ENCODE measurements at places on chromosomes 11 and 22.

DNA sequence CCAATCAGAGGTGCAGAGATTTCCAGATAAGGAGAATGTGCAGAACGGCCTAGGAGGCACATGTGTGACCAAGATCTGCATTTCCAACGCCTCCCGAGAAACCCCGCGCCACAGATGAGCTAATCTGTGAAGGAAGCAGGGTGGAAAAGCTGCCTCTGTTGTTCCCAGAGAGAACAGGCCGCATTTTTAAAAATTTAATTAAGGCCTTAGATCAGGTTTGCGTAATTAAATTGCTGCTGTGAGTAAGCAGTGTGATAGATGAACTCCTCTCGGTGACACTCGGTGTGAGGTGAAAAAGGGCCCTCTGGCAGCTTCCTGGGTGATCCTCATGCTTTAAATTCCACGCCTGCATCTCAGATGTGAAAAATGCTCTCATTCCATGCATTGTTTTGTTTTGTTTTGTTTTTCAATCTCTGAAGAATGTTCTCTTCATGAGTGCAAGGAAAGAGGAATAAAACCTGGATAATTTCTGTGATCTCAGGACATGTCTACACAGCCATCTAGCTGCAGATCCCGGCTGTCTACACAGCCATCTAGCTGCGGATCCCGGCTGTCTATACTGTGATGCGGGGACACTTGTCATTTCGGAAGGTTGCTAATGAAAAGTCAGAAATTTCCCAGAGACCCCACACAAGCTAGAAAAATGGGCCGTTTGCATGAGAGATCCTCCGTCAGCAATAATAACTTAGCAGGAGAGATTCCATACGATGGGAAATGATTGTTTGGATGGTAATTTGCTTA lies 1398.9 kb downstream of the BRD1 start:
- peak; percentile 88 for DNase-seq

- DNase-seq = peak; percentile 80
Measured at GRCh38 chr22:42353883-42354727, 78.1 kb downstream of the NFAM1 start.

DNA sequence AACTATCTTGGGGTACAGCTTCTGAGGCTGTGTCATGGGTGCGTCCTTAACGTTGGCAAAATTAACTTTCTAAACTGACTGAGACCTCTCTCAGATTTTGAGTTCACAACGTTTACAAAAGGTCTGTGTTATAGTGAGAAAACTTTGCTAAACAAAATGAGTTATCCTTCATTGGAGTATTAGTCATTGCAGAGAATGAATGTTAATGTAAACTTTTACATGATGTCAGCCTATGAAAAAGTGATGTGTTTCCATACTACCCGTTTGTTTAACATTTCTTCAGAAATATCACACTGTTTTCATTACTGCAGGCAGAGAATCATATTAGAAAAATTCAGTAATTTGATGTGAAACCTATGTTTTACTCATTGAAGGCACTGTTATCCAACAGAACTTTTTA lies 32.1 kb downstream of the HSD17B12 start:
- peak; percentile 54 for DNase-seq

GRCh38 chr11:6452219-6452618 lies 11.4 kb upstream of the HPX start:
- DNase-seq = peak; percentile 33

- DNase-seq = no peak
Measured at GRCh38 chr22:19932367-19933206, 9.0 kb upstream of the COMT start.

GRCh38 chr11:64245401-64245796 lies 1.3 kb downstream of the PPP1R14B start:
- DNase-seq = no peak

- peak; percentile 49 for DNase-seq
Measured at GRCh38 chr11:72896431-72896830, 82.2 kb downstream of the ATG16L2 start.

DNA sequence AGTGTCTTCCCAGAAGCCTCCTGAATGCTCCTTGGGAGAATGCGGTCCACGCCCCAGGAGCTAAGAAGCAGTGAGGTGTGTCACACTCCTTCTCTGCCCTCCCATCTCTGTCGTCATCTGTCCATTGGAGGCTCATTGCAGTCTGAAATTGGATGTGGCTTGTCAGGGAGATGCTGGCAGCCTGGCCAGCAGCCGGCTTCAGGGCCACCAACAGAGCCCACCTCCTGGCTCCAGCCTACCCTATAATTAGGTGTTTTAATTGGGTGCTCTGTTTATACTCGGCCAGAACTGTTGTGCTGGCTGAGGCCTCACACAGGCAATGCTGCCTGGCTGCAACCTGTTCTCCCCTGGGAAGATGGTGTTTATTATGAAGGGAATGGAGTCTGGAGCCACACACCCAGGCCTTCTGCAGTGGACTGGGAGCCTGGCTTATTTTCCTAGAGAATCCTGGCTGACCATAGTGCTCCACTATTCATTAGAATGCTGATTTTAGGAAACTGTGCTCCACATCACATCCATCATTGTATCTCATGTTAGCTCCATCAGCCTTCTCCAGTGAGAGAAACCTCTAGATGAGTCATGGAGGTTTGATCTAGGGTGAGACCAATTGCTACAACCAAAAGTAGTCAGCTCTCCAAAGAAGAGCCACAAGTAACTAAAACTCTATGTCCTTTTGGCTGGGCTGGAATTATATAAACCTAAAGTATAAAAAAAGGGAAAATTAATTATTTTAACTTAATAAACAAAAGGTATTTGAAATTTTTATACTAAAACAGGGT lies 86.8 kb upstream of the CRTAM start:
- peak; percentile 61 for DNase-seq

DNA sequence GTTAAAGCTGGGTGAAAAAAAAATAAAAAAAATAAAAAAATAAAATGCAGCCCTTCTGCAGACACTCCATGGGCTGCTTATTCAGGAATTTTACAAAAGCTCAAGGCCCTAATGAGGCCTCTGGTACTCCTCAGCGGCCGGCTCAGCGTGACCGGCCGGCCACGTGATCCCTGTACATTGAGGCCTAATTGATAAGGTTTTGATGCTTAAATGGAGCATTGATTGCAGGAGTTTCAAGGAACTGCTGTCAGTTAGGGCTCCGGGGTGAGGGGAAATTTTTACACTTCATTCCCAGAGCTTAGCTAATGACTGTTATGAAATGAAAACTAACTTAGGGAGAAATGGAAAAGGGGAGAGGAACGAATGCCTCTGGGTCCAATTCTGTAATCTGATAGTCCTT lies 368.8 kb upstream of the KIRREL3 start:
- DNase-seq = no peak

DNA sequence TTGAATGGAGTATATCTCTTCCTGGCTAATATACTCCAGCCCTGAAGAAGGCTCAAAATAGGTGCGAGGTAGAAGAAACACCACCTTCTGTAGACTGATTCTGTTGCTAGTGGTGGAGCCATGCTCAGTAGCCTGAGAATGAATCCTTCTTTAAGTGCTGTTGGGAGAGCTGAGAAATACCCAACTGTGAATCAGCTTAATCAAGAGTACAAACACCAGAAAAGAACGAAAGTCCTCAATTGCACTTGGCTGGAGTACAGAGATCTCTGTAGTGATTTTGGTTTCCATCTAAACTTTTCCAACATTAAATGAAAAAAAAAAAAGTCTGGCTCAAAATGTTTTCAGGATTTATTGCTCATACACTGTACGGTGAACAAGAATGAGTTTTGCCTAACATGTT lies 619.1 kb downstream of the METTL15 start:
- peak; percentile 13 for DNase-seq

DNA sequence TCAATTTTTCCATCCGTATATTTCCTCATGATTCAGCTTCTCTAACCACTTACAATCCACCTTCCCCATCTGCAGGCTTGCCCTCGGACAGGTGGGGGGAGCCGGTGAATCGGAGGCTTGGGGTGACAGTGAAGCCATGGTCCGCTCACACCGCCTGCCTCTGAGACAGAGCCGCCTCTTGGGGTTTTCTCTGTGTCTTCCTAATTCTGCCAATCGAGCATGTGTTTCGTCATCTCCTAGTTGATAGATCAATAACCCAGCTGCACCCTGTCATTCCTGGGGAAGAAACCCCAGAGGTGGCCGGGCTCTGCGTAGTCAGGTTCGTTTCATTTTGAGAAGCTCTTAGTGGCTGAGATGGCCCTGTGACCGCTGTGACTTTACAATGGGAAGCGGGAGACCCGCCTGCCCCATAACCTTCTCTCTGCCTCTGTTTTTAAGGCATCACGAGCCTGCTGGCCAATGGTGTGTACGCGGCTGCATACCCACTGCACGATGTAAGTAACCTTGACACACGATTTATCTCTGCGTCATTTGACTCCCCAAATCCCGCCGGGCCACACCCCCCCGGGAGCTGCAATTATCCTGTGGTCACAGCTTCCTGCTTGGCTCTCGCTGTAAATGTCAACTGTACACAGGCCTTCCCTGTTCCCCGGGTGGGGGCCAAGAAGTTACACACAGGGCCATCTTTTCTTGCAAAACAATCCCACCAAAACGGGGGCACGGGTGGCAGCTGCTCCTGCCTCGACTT lies 33.3 kb downstream of the ANO1 start:
- peak; percentile 80 for DNase-seq

DNA sequence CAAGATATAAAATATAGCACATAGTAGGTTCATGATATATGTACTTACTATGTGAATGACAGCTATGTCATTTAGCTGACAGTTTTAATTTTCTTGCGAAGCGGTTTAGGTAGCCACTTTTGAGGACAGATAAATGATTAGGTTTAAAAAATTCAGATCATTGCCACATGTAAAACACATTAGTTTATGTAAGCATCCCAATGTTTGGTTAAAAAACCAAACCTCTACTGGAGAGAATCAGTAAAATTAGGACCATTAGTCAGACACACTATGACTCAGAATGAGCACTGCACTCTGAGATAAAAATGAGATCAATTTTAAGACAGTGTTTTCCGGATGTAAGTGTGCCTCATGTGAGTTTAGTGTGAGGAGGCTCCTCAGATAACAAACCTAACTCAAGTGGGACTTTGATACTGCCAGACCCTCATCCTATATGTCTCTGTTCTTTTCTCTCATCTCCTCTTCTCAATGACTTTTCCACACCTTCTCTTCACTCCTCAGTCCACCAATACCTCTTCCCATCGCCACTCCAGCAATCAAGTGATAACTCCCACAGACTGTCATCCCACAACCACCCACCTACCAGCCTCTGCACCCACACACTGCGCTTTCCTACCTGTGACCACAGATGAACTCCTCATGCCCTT lies 6.8 kb upstream of the OR2AT4 start:
- peak; percentile 66 for DNase-seq

- no peak for DNase-seq
Measured at GRCh38 chr22:37169406-37169805, 18.6 kb downstream of the C1QTNF6 start.

DNA sequence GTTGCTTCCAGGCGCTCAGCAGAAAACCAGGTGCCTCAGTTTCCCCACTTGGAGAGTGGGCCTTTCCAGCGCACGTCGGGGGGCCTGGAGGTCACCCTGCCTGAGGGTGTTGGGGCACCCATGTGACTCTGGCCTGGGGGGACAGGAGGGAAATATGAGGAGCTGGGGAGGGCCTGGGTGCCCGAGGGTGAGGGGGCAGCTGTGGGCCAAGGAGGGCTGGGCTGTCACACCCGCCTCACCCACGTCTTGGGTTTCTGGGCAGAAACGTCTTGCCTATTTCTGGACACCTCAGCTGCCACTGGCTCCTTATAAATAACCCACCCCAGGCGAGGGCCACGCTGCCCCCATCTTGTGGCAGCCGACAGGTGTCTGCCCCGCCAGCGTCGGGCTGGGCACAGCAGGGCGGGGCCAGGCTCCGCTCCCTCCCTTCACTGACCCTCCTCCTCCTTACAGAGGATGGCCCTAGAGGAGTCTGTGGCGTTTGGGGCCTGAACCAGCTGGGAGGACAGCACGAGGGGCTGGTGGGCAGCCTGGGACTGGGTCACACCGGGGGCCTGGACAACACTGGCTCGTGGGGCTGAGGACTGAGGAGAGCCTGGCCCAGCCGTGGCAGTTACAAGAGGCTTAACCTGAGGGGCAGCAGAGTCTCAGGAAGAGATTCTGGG lies 1.5 kb downstream of the TNNT3 start:
- DNase-seq = no peak

- peak; percentile 83 for DNase-seq
Measured at GRCh38 chr11:112655371-112655770, 305.8 kb upstream of the NCAM1 start.

DNA sequence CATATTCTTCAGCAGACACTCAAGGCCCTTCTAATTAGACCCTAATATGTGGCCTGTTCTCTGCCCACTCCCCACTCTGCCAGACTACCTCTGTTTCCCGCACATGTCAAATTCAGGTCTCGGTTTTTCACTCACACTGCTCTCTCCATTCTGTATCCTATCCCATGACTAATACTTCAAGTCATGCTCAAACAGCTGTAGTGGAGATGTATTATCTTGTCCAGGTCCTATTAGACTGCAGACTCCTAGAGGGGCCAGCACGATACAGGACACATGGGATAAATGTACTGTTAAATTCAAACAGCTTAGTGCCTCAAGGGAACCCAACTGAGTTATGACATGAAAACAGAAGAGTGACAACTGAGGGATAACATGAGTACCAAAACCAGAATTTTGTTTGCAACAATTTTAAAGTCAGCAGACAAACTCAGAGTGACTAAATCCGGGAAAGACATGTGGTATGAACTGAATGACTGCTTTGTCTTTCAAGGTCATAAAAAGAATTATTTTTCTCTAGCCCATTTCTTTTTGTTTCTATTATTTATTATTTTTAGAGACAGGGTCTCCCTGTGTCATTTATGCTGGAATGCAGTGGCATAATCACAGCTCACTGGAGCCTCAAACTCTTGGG lies 20.5 kb downstream of the ATP6V1E1 start:
- DNase-seq = no peak

DNA sequence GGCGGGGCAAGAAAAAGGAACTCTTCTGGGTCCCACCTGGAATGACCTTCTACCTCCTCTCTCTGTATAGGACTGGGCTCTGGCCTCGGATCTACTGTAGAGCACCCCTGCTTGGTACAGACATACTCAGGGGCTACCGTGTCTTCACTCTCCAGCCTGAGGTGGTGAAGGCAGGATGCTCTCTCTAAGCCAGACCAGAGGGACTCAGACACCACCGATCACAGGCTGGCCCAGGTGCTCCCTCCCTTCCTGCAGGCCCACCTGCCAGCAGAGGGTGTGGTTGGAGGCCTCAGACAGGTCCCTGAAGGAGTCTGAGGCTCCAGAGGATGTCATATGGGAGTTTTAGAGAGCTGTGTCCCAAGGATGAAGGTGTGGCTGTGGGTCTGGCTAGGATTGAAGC lies 4.1 kb downstream of the NHERF4 start:
- DNase-seq = no peak

DNA sequence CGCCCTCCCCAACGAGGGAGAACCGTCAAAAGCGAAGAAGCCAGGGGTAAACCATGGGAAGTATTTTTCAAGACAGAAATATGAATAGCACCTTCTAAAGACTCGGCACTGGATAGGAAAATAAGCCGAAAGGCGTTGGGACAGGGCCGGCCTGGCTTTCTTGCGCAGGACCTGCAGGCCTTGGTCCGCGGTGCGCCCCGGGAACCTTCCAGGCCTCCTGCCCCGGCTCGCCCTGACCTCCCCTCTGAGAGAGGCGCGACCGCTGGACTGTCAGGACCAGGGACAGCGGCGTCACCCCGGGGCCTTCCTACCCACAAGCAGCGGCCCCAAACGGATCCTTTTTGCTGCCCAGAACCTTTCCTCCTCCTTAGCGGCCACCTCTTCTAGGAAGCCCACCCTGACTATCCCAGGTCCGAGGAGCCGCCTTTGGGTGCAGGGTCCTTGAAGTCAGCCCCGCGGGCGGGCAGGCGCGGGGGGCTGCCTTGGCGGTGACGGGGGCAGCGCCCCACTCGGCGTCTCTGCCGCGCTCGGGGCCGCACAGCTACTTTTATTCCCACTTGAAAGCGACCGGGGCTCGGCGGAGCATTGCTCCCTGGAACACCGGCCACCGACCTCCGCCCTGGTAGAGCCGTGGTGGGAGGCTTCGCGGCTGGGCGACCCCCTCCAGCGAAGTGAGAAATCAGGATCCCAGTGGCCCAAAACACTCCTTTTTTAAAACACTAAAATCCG lies 650 bp upstream of the MAPK11 start:
- peak; percentile 41 for DNase-seq
